Mesenteric fat pad (tissue), 1 donor: ENCODE measurements at places on chromosomes 12 and 14. TPM values are rescaled to one million over a fixed set of nuclear protein-coding genes. Genes with fewer than 3 reads are reported as not detected.

DNA sequence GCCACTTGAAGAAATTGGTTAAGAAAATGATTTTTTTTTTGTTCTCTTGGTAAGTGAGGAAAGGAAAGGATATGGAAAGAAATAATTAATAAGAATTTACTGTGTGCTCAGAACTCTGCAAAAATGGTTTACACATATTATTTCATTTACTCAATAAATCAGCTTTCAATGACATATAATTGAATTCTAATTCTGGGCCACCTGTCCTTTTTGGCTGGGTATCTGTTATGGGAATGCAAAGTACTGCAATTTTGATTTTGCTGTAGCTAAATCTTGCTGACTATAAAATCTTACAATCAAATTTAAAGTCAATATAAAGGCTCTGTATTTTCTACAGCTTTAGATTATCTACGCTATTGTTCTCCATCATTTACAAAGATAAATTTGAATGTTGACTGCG lies 147.1 kb downstream of the GRIP1 start:
- no peak for DNase-seq

GRCh38 chr12:851913-852312 lies 97.6 kb downstream of the RAD52 start:
- no peak for DNase-seq

DNA sequence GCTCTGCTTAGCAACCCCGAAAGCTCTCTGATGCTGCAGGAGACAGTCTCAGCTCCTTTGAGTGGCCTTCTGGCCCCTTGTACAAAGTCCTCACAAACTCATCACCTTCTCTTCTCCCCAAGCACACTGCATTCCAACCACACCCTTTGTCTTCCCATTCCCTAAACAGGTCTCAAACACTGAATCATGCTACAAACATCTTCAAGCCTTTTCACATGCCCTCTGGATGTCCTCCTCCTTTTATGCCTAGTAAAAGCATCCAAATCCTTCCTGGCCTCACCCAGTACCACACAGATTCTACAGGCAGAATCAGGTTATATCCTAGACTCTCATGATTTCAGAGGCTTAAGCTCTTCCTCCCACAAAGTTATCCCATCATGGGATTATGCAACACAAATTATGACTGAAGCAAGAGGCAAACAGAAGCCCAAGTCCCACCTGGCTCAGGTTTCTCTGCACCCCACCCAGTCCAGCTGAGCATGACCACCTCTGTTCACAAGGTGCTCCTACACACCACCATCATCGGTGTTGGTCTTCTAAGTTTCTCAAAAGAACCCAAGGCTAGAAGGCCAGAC lies 61.4 kb upstream of the PCED1B start:
- no peak for DNase-seq

- DNase-seq, result no peak
These were observed 71.2 kb downstream of the IRF2BPL start for GRCh38 chr14:76957224-76957891.

DNA sequence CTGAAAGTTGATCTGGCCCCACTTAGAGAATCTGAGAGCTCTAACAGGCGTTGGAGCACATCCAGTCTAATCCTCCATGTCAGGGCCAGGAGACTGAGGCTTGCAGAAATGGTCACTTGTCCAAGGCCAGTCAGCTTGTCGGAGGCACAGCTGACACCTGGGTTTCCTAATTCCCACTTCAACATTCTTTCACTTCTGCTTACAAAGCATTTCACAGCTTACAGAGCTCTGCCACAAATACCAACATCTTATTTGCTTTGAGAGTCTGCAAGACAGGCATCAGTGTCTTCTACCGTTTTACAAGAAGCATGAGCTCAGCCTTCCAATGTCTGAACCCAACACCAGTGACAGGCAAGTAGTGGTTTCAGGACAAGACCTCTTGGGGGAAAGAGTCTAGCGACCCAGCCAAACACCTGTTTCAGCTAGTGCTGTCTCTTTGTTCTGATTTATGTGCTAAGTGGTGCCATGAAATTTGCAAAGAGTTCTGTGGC lies 31.8 kb downstream of the ISCA2 start:
- DNase-seq, result no peak

GRCh38 chr12:95509300-95509699 lies 35.3 kb downstream of the METAP2 start:
- no peak for DNase-seq

DNA sequence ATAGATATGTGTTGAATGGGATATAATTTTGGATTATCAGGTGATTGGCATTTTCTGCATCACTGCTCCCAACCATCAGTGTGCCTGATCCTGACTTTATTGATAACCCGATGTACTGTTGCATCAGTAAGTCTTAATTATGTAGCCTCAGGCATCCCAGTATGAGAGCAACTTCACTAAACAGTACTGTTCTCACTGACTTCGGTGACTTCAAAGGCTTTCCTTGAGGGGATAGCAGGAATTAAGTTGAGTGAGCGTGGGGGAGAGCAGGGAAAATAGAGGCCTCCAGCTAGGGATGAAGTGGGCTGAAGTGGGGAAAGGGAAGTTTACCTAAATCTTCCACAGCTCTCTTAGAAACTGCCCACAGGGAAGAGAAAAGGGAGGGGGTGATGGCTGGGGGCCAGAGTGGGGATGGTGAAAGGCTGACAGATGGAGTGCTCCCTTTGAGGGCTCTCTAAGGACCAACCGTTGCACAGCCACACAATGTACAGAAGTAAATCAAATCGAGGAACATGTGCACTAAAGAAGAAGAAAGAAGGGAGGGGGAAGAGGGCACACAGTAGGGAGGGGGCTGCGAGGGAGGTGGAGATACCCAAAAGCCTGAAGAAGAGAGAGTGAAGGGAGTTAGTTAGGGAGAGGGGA lies 10.7 kb upstream of the NEUROD4 start:
- no peak for DNase-seq

DNA sequence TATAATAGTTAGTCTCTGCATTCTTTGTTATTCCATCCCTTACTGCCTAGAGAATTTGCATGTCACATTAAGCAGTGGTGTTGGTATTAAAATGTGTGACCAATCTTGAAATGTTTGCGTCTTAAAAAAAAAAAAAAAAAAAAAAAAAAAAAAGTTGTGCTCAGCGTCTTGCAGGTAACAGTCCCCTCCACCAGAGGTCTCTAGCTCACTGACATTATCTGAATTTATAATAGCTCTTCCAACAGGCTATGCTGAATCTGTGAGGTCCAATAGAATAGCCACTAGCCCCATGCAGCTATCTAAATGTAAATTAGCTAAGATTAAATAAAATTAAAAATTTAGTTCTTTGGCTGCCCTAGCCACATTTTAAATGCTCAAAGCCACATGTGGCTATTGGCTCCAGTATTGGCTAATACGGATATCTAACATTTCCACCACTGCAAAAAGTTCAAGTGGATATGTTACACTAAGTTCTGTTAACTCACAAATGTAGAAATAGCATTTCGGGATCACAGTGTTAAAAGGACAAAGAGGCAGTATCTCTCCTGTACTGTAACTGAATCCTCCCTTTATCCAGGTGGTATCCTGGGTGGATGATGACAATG lies 28.7 kb downstream of the NKX2-8 start:
- DNase-seq, result no peak

- DNase-seq, result no peak
These were observed 30.2 kb upstream of the CPM start for GRCh38 chr12:68962877-68963855.

GRCh38 chr12:84117190-84117589 lies 795.4 kb downstream of the SLC6A15 start:
- no peak for DNase-seq

GRCh38 chr12:114441039-114441383 lies 35.1 kb upstream of the TBX5 start:
- no peak for DNase-seq

- DNase-seq, result no peak
These were observed 50.1 kb upstream of the RERGL start for GRCh38 chr12:18139989-18140596.

GRCh38 chr14:69695322-69696203 lies 71.4 kb upstream of the SRSF5 start:
- no peak for DNase-seq

DNA sequence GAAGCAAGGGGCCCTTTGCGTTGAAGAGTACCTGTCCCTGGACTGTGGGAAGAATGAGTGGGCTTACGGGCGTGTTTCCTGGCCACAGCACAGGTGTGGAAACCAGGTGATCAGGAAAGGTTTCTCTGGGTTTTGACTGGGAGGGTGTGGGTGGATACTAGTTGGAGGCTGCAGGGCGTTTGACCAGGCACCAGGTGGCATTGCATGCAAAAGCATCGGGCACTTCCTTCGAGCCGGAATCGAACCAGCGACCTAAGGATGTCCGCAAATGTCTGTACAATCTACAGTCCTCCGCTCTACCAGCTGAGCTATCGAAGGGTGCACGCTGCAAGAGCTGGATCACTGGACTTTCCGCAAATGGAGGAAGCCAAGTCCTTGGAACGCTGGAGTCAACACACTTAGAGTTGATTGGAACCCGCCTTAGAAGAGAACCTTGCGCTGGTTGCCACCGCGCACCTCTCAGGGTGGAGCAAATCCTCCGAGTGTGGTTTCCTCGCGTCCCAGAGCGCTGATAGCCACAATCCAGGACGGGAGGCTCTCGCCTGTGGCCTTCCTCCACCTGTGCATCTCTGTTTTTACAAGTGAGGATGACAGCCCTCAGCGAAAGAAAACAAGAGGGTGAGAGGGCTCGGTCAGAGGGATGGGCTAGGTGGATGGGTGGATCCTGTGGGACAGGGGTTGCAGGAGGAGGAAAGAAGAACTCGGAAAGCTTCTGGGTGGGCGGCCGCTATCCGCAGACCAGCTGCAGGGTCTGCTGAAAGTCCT lies 21.2 kb upstream of the RNASE4 start:
- no peak for DNase-seq

GRCh38 chr12:84756961-84757360 lies 155.6 kb downstream of the SLC6A15 start:
- no peak for DNase-seq

GRCh38 chr14:22232933-22233332 lies 356.1 kb downstream of the DAD1 start:
- no peak for DNase-seq

- no peak for DNase-seq
These were observed 1057.7 kb downstream of the VRK1 start for GRCh38 chr14:97854918-97855317.

DNA sequence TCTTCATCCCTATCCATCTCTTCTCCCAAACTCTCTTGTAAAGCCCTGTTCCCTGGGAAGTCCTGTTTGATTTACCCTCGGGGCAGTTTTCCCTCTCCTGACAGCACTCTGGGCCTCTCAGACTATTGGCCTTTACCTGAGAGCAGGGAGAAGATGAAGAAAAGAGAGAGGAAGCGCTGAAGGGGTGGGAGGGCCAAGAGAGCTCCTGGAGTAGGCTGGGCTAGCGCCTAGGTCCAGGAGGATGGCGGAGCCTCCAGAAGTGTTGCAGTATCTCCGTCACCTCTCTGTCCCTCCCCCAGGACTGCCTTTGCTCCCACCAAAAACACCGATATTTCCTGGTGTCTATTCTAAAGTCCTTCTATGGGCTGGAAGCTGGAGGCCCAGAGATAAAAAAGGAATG lies 5.7 kb upstream of the IGFBP6 start:
- DNase-seq, result peak; percentile 53

DNA sequence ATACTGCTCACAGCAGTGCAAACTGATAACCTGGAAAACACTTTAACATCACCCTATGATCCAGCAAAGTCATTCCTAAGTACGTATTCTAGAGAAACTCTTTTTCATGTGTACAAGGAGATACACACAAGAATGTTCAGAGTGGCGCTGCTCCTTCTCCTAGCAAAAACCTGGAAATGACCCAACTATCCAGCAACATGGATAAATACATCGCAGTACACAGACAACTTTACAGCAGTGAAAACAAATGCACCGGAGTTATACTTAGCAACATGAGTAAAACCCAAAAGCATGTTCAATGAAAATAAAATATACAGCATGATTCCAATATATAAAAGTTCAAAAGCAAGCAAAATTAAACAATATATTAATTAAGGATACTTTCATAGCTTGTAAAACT lies 18.7 kb downstream of the SART3 start:
- no peak for DNase-seq

- DNase-seq, result no peak
These were observed 68.0 kb downstream of the RNF34 start for GRCh38 chr12:121467638-121468498.

DNA sequence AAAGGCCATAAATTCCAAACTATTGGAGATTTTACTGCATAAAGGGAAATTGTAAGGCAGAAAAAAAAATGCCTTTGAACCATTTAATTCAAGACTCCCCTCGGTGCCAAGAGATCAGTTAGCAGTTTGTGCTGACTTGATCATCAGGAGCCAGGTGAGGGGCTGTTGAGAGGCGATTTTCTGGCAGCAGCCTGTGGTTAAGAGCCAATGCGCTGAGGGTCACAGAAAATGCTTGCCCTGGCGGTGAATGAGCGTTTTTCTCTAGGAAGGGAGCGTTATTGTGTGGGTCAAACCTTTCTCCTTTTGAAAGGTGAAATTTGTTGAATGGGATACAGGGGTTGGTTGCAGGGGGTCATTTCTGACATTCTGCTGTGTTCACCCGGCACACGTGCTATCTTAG lies 4.7 kb downstream of the SRRM4 start:
- DNase-seq, result no peak

GRCh38 chr12:78599366-78599765 lies 265.2 kb upstream of the SYT1 start:
- no peak for DNase-seq

DNA sequence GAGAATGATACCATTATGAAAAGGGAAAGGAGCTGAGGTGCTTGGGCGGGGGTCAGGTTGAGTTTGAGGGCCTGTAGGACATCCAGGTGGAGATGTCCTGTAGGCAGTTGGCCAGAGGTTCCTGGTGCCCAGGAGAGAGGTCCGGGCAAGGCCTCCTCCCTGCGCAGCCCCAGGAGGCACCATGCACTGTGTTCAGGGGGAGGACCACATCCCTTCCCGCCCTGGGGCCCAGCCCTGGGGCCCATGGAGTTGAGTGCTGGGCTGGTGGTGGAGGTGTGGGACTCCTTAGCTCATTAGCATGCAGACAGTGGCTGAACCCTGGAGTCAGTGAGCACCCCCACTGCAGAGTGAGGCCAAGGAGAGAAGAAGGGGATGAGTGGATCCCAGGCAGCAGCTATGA lies 5.7 kb upstream of the FAIM2 start:
- DNase-seq, result no peak

GRCh38 chr14:58151133-58152013 lies 640 bp downstream of the ARMH4 start:
- no peak for DNase-seq

- DNase-seq, result no peak
These were observed 108.8 kb downstream of the VEZT start for GRCh38 chr12:95326445-95326844.

Gene TRIM9
- 1.3 TPM for total RNA-seq

Gene NRDE2
- total RNA-seq, result 17.2 TPM

Gene TAC3
- not detected for total RNA-seq

Gene LALBA
- total RNA-seq, result not detected

Gene TPPP2
- not detected for total RNA-seq

Gene TAS2R13
- total RNA-seq, result 1.2 TPM

Gene TDRD9
- total RNA-seq, result 5.4 TPM

Gene RPL10L
- not detected for total RNA-seq

Gene FOXN4
- not detected for total RNA-seq

Gene MYO1A
- total RNA-seq, result 3.6 TPM

Gene SPIC
- not detected for total RNA-seq

Gene VRTN
- total RNA-seq, result not detected

Gene KRT71
- total RNA-seq, result not detected
